Stomach (tissue), 19 donors: ENCODE measurements at places on chromosomes 5 and 9. TPM values are rescaled to one million over a fixed set of nuclear protein-coding genes. Genes with fewer than 3 reads are reported as not detected.

GRCh38 chr9:21611891-21612290 lies 129.8 kb upstream of the IFNE start:
- DNase-seq: peak; percentile 9

GRCh38 chr9:108636013-108636412 lies 219.8 kb downstream of the ACTL7B start:
- DNase-seq: no peak

DNA sequence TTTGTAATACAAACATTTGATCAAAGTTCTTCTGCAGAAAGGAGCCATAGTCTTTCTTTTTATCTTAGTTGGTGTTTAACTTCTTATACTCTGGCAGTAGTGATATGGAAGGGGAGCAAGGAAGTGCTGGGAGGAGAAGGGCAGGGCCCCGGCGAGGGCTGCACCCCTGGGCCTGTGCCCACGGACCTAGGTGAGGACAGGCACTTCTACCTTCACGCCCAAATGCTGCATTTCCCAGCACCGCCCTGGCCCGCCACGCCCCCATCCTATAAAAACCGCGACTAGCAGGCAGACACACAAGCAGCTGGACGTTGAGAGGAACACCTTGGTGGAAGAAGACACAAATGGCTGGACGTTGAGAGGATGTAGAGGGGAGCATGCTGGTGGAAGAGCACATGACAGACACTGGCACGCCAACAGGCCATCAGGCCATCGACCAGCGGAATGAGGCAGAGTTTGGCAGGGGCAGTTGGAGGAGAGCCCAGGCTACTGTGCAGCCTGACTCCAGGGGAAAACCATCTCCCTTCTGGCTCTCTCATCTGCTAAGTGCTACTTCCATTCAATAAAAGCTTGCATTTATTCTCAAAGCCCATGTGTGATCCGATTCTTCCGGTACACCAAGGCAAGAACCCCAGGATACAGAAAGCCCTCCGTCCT lies 81.5 kb upstream of the C9orf72 start:
- DNase-seq: peak; percentile 68

DNA sequence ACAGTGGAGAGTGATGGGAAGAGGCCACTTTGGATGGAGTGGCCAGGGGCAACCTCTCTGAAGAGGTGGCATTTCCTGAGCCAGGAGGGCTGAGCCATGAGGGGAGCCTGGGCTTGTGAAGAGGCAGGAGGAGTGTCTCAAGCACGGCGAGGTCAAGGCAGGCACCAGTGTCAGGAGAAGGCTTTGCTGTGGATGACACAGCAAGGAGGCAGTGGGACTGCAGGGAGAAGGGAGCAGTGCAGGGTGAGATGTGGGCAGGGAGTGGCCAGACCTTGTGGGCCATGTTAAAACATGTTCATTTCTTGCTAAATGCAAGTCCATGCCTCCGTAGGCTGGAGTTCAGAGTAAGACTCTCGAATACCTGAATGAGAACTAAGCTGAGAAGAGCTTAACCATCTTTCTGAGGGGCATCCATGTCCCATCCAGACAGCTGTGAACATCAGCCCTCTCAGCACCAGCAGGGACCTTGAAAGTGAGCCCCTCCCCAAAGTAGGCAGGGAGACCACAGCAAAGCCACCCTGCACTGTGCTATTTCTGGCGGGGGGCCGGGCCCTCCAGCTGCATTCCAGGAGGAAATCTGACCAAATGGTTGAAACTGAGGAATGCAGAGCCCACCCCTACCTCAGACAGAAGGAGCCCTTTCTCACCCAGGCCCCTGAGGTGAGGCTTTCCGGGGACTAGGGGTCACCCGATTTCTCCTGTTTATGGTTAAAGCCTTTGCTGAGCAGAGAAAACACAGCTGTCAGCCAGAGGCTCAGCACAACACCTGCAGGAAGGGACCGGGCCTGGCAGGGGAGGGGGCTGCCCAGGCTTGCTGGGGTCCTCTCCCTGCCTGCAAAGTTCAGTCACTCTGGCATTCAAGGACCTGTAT lies 16.1 kb upstream of the ARSI start:
- no peak for DNase-seq

GRCh38 chr5:146906803-146907202 lies 28.2 kb upstream of the PPP2R2B start:
- peak; percentile 3 for DNase-seq

- no peak for DNase-seq
Measured at GRCh38 chr5:157379983-157380382, 80.0 kb upstream of the NIPAL4 start.

GPR107 gene
- total RNA-seq: 21.4 TPM

DNA sequence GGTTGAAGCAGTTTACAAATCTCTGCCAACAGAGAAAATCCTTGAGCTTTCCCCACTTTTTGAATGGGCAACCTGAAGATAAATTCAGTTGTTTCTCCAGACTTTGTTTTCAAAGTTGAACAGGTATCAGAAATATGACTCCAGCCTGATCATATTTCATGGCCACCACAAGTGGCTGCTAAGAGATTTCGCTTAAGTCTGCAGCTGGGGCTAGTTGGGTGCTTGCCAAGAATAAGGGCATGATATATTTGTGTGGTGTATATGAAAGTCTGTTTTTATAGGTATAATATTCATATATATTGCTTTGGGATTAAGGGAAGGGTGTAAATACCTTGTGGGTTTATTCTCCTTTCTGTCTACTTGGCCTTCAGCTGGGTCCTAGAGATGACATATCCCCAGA lies 168.4 kb upstream of the GDNF start:
- no peak for DNase-seq

GRCh38 chr5:159444441-159445082 lies 114.3 kb upstream of the IL12B start:
- no peak for DNase-seq

AK3 gene
- total RNA-seq: 68.3 TPM

GRCh38 chr5:1118738-1119137 lies 6.9 kb upstream of the SLC12A7 start:
- peak; percentile 77 for DNase-seq

DNA sequence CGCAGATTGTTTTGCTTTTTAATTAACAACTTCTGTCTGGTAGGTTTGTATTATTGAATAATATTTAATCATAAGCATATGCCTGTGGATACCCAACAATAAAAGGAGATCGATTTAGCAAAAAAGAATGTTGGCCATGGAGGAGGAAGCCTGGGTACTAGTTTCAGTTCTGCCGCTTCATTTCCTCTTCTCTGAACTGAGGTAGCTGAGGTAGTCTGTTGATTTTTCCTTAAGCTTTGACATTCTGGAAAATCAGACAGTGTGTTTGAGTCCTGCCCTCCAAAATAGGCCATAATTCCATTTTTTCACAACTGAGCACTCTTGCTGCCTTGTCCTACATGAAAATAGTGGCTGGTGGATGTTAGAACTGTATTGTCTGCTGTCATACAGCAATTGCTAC lies 6.0 kb upstream of the GPR21 start:
- no peak for DNase-seq

PCDHB10 gene
- total RNA-seq: 18.3 TPM

DNA sequence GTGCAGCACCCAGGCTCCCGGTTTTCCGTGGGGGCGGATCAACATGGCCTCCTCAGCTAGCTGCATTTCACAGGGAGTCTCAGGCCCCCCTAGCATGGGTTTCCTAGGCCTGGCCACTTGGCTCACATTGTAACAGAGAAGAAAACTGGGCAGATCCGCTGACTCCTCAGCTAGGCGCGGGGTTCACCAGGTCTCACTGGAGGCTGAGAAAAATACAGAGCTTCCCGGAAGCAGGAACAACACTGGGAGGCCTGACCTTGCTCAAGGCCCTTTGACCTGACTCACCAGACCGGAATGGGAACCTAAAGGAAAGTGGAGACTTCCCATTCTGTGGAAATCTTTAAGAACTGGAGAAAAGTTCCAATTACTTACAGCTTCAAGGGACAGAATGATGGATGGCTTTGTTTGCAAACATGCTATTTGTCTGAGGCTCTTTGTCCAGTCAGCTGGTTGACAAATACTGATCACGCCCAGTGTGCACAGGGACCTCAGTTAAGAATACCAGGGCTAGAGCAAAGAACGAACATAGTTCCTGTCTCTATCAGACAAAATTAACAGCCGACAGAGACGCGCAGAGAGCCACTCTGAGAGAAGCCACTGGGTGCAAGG lies 88.7 kb upstream of the LRRTM2 start:
- no peak for DNase-seq

- no peak for DNase-seq
Measured at GRCh38 chr5:169788168-169788567, 151.1 kb downstream of the DOCK2 start.

GRCh38 chr9:17520268-17521064 lies 58.4 kb upstream of the SH3GL2 start:
- peak; percentile 37 for DNase-seq

OR1L6 gene
- total RNA-seq: not detected

HACD4 gene
- 12.1 TPM for total RNA-seq

PTPN3 gene
- 16.7 TPM for total RNA-seq

TSTD2 gene
- total RNA-seq: 29.9 TPM

DNA sequence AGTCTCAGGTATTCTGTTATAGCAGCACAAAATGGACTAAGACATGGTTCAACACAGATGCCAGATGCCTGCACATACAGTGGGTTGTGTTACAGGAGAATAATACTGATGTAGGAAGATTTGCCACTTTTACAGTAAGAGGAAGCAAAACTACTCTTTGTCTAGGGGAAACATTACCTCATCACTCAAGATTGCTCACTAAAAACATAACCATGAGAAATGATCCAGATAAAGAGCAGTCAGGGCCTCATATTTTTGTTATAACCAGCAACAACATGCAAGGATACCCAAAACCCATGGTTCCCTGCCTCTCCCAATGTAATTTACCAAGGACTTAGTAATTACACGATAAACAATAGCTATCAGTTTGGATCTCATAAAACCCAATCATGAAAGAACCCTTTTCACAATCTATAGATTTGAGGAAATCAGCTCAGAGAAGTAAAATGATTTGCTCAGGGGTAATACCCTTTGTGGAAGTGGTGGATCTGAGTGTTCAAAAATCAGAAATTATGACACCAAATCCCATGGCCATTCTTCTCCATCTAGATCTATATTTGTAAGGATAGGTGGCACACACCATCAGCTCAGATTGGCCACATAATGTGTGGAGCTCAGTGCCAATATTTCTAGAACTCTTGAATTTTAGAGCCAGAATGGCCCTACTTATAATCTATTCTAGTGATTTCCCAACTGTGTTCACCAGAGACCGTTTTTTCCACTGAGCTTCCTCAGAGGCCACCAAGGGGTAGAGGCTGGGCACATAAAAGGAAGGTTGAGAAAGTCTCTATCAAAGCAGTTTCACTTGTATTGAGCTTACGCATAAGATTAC lies 27.8 kb downstream of the DPYSL3 start:
- peak; percentile 44 for DNase-seq

FGF10 gene
- 3.5 TPM for total RNA-seq

- DNase-seq: no peak
Measured at GRCh38 chr9:133696071-133696472, 42.1 kb downstream of the SARDH start.

OTULINL gene
- 31.0 TPM for total RNA-seq

DNA sequence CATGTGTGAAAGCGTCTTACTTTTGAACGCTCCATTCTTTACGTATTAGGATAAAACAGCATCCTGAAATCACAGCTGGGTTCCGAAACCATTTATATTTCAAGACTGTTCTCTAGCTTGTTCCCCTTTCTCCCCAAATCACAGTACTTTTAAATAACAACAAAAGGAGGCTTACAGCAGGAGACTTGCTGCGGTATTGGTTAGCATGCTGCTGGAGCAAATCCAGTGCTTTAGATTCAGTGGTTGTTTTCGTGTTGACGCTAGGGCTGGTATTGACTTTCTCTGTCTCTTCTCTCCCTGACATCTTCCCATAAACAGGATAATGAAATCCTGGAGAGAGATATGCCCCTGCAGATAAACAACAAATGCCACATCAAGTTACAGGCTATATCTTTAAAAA lies 103.1 kb downstream of the ZNF608 start:
- no peak for DNase-seq

MAMDC2 gene
- 7.2 TPM for total RNA-seq

- peak; percentile 88 for DNase-seq
Measured at GRCh38 chr9:71769175-71770161, 1.2 kb upstream of the CEMIP2 start.

GRCh38 chr9:7957803-7958202 lies 158.2 kb upstream of the DMAC1 start:
- no peak for DNase-seq

- DNase-seq: no peak
Measured at GRCh38 chr9:37215830-37216229, 95.5 kb downstream of the ZCCHC7 start.

- no peak for DNase-seq
Measured at GRCh38 chr5:82684659-82685058, 392.5 kb downstream of the TMEM167A start.

DNA sequence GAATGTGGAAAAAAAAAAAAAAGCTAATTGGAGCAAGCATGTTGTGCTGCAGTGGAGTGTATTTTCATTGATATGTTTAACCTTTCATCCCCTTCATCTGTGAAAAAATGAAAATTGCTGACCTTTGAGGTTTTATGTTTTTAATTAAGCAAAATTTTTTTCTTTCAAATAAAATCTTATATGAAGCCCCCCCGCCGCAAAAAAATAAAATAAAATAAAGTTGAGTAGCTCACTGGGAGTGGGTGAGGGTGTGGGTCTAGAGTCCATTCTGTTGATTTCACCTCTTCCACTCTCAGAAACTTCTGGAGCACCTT lies 43.3 kb downstream of the TEK start:
- DNase-seq: no peak

ITGA2 gene
- total RNA-seq: 2.2 TPM

GRCh38 chr5:64301566-64301965 lies 135.9 kb downstream of the RNF180 start:
- DNase-seq: no peak

DNA sequence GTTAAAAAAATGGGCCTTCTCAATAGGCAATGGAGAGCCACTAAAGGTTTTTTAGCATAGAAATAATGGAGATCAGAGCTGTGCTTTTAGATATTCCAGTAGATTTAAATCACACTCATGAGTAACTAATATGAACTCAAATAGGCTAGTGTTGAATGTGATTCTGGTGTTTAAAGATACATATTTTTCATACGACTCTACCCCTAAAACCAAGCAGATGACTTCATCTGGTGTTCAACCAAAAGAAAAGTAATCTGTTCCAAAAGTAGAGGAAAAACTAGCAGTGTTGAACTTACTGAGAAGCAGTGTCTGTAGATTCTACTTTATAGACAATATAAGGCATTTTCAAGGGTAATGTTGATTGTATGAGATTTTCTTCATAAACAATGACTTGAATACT lies 138.1 kb downstream of the TSSK1B start:
- DNase-seq: no peak
